ENCODE measurements at places on chromosomes 1 and 21. TPM values are rescaled to one million over a fixed set of nuclear protein-coding genes. Genes with fewer than 3 reads are reported as not detected.
A peak's percentile ranks its signal among the peaks of the same experiment; 100 is the strongest.

- H3K4me3 ChIP-seq, result no peak overlapping the region
- no peaks in the 10 kb centered on the region for H3K27me3 ChIP-seq
- no peak for DNase-seq
- no peak overlapping the region for H3K27ac ChIP-seq
- no peaks in the 10 kb centered on the region for H3K4me1 ChIP-seq
- H3K36me3 ChIP-seq, result no peaks in the 10 kb centered on the region
Observed at GRCh38 chr1:186880982-186881381, 52.2 kb downstream of the PLA2G4A start.

DNA sequence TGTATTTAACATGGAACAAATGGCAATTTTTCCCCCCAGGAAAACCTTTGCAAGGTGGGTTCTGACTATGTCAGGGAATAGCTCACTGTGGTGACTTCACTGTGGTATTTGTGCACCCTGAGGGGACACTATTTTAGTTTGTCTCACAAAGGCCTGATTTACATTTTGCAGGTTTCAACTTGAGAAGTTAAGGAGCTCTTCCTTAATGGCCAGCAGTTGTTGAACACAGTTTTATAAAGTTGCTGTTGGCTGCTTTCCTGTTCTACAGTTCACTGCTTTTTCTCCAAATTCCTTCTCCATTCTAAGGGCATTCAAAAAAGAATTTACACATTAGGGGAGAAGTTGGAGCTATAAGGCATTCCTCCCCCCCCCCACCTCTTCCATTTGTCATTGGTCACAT is 4.6 kb downstream of the LAMC1 start:
- no peak for DNase-seq
- H3K4me1 ChIP-seq, result peaks cover 9% of the 10 kb centered on the region
- peak overlapping the region; percentile 16 for H3K4me3 ChIP-seq
- no peaks in the 10 kb centered on the region for H3K36me3 ChIP-seq
- H3K27me3 ChIP-seq, result no peaks in the 10 kb centered on the region

- no peaks in the 10 kb centered on the region for H3K27me3 ChIP-seq
- peaks cover 7% of the 10 kb centered on the region for H3K4me1 ChIP-seq
- no peaks in the 10 kb centered on the region for H3K36me3 ChIP-seq
- H3K4me3 ChIP-seq, result no peak overlapping the region
Observed at GRCh38 chr1:19391596-19391981, 79.5 kb downstream of the SLC66A1 start.

- H3K27ac ChIP-seq, result no peak overlapping the region
- H3K4me3 ChIP-seq, result no peak overlapping the region
- no peaks in the 10 kb centered on the region for H3K36me3 ChIP-seq
- DNase-seq, result no peak
- H3K4me1 ChIP-seq, result no peaks in the 10 kb centered on the region
- no peaks in the 10 kb centered on the region for H3K27me3 ChIP-seq
Observed at GRCh38 chr1:160048335-160048734, 16.5 kb upstream of the PIGM start.

DNA sequence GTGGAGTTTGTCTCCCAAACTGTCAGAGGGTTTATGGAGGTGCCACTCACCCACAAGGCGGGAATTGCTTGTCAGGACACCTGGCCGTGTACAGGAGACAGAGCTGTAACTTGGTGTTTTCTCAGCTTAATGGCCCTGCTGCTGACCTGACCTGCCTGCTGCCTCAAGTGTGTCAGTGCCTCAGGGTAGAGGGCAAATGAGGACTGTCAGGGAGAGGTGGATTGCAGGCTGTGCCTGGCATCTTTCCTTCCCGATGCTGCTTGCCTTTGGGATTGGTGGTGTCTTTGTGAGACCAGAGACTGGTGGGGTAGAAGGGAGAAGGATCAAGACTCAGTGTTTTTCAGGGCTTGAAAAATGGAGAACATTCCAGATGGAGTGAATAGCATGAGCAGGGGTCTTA is 31.4 kb downstream of the TMEM53 start:
- DNase-seq, result no peak
- no peak overlapping the region for H3K4me3 ChIP-seq
- H3K27me3 ChIP-seq, result no peaks in the 10 kb centered on the region
- H3K27ac ChIP-seq, result no peak overlapping the region
- H3K36me3 ChIP-seq, result peaks cover 17% of the 10 kb centered on the region

GRCh38 chr1:39491146-39491921 is at the start of gene BMP8A:
TSS of gene BMP8A (plus strand) at chr1:39491636. CDS start at chr1:39491992, 356 bp downstream.
- H3K27me3 ChIP-seq, result peaks cover 7% of the 10 kb centered on the region
- peaks cover 8% of the 10 kb centered on the region for H3K4me1 ChIP-seq
- H3K27ac ChIP-seq, result no peak within 1 kb of the TSS
- peak within 1 kb of the TSS; percentile 75 for H3K4me3 ChIP-seq
- no peaks in the 10 kb centered on the region for H3K36me3 ChIP-seq

DNA sequence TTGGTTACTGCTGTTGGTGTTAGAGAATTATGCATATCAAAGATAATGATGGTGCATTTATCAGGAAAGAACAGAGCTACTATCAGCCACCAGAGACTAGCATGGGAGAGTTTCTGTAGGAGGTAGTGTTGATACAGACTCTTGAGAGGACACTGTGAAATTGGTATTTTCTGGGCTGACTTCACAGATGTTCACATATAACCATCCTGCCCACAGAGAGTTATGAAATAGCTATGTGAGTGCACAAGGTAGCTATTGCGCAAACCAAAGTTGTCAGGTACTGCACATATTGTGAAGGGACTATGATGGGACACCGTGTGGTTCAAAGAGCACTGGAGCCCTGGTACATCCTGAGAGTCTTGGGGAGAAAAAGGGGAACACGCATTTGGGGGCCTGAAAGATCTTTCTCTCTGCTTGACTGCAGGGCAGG is 1.4 kb upstream of the TLCD4 start:
- H3K4me1 ChIP-seq, result no peaks in the 10 kb centered on the region
- no peak for DNase-seq
- H3K36me3 ChIP-seq, result no peaks in the 10 kb centered on the region
- H3K27me3 ChIP-seq, result no peaks in the 10 kb centered on the region

- no peak overlapping the region for H3K4me3 ChIP-seq
- no peaks in the 10 kb centered on the region for H3K4me1 ChIP-seq
- H3K27ac ChIP-seq, result no peak overlapping the region
Observed at GRCh38 chr1:245825128-245825901, 670.5 kb downstream of the KIF26B start.

GRCh38 chr1:237685551-237685950 is 205.2 kb downstream of the ZP4 start:
- H3K4me3 ChIP-seq, result no peak overlapping the region
- DNase-seq, result no peak
- H3K27ac ChIP-seq, result no peak overlapping the region
- H3K27me3 ChIP-seq, result no peaks in the 10 kb centered on the region
- H3K36me3 ChIP-seq, result no peaks in the 10 kb centered on the region

GRCh38 chr1:224903955-224904354 is 25.5 kb upstream of the DNAH14 start:
- no peaks in the 10 kb centered on the region for H3K27me3 ChIP-seq
- no peak overlapping the region for H3K4me3 ChIP-seq
- DNase-seq, result no peak
- no peaks in the 10 kb centered on the region for H3K4me1 ChIP-seq
- H3K36me3 ChIP-seq, result no peaks in the 10 kb centered on the region

DNA sequence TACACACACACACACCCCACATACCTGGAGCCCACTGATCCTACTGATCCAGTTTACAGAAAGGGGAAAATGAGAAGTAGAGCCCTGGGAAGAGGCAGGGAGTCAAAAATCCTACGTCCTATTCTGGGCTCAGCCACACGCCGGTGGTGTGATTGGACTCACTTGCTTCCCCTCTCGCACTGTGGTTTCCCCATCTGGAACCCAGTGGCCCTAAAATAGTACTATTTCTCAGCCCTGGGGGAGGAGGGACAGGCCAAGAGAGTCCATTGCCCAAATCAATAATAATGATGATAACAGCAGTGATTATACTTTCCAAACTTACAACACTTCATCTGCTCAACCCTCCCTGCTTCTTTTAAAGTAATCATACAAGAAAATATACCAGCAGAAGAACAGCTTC is 2.9 kb upstream of the PIGR start:
- H3K4me3 ChIP-seq, result no peak overlapping the region
- DNase-seq, result no peak
- H3K27ac ChIP-seq, result no peak overlapping the region
- no peaks in the 10 kb centered on the region for H3K36me3 ChIP-seq

GRCh38 chr1:9169601-9170137 is 40.8 kb upstream of the GPR157 start:
- no peaks in the 10 kb centered on the region for H3K36me3 ChIP-seq
- H3K27me3 ChIP-seq, result no peaks in the 10 kb centered on the region
- H3K27ac ChIP-seq, result no peak overlapping the region
- H3K4me3 ChIP-seq, result no peak overlapping the region
- peaks cover 2% of the 10 kb centered on the region for H3K4me1 ChIP-seq
- no peak for DNase-seq

GRCh38 chr21:28445141-28445830 is 547.4 kb downstream of the LTN1 start:
- H3K27me3 ChIP-seq, result no peaks in the 10 kb centered on the region
- no peaks in the 10 kb centered on the region for H3K4me1 ChIP-seq
- no peaks in the 10 kb centered on the region for H3K36me3 ChIP-seq

DNA sequence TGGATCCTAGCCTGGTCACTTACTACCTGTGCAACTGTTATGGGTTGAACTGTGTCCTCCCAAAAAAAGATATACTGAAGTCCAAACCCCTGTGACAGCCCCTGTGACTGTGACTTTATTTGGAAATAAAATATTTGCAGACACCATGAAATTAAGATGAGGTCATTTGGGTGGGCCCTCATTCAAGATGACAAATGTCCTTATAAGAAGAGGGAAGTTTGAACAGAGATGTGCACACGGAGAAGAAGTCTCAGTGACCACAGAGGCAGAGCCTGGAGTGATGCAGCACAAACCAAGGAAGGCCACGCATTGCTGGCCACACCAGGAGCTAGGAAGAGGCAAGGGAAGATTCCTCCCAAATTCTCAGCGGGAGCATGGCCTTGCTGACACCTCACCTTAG is 249.7 kb upstream of the RUNX1 start:
- no peaks in the 10 kb centered on the region for H3K36me3 ChIP-seq
- H3K4me1 ChIP-seq, result no peaks in the 10 kb centered on the region
- H3K4me3 ChIP-seq, result no peak overlapping the region

DNA sequence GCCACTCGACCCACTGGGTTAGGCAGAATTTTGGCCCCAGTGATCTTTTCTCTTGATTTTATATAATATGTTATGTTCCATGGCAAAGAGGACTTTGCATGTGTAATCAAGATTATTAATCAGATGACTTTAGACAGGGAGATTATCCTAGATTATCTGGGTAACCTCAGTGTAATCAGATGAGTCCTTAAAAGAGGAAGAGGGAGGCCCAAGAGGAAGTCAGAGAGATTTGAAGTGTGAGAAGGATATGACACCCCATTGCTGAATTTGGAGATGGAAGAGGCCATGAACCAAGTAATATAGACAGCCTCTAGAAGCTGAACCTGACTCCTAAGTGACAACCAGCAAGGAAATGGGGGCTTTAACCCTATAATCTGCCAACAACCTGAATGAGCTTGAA is 117.1 kb upstream of the CSF3R start:
- no peak overlapping the region for H3K27ac ChIP-seq
- no peaks in the 10 kb centered on the region for H3K36me3 ChIP-seq
- no peak overlapping the region for H3K4me3 ChIP-seq
- no peaks in the 10 kb centered on the region for H3K27me3 ChIP-seq
- no peaks in the 10 kb centered on the region for H3K4me1 ChIP-seq

DNA sequence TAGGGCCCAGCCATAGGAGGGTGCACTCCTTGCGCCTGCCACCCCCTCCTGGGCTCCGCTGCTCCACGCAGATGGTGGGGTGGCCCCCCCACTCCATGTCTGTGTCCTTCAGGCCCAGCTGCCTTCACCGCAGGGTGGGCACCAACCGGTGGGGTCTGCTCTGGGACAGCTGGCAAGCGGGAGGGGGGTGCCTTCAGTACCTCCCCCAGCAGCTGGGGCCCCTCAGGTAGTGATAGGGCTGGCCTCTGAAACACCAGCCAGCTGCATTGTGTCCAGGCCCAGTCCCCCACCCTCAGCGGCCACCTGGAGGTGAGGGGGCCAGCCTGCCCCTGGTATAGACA is 360 bp downstream of the GJC2 start:
- no peak for DNase-seq
- peak overlapping the region; percentile 82 for H3K27ac ChIP-seq
- no peaks in the 10 kb centered on the region for H3K27me3 ChIP-seq
- peak overlapping the region; percentile 22 for H3K4me3 ChIP-seq
- no peaks in the 10 kb centered on the region for H3K4me1 ChIP-seq

Gene RASAL2
- 28.5 TPM for total RNA-seq

Gene ACTN2
- 0.48 TPM for total RNA-seq

Gene PTAFR
- total RNA-seq, result 8.3 TPM

Gene MTARC1
- 32.1 TPM for total RNA-seq
